T-helper 1 cell (primary cell): ENCODE measurements at places on chromosomes 1 and 21.

DNA sequence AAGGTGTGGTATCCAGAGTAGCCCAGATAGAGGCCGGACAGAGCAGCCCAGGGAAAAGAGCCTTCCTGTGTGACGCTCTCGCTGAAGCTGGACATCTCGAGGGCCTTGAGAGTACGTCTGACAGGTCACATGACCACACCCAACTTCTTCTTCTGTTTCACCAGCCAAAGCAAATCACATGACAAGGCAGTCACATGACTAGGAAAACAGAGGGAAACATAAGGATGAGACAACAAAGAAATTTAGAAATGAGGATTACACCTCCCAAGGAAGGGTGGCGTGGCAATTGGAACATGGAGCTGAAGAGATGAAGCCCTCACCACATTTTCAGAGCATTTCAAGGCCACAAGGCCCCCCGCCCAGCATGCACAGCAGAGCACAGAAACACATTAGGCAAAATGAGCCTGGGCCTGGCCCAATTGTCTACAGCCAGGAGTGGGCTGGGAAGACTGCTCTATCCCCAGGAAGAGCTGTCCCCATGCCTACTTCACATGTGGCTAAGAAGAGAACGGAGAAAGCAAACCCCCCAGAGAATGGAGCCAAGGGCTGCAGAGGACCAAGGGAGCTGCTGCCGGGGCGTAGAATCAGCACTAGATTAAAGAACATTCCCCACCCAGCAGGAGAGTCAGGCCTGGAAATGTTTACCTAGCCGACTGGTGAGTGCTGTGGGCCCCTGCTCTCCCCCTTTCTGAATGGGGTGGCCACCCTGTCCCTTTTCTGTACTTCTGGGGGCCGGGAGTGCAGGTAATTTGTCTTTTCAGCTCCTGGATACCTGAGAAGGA is 305.1 kb downstream of the NPHP4 start:
- no peak for DNase-seq

GRCh38 chr1:78333502-78333901 is 157.3 kb upstream of the PTGFR start:
- DNase-seq = no peak

GRCh38 chr1:175219774-175220173 is 27.2 kb upstream of the KIAA0040 start:
- no peak for DNase-seq

DNA sequence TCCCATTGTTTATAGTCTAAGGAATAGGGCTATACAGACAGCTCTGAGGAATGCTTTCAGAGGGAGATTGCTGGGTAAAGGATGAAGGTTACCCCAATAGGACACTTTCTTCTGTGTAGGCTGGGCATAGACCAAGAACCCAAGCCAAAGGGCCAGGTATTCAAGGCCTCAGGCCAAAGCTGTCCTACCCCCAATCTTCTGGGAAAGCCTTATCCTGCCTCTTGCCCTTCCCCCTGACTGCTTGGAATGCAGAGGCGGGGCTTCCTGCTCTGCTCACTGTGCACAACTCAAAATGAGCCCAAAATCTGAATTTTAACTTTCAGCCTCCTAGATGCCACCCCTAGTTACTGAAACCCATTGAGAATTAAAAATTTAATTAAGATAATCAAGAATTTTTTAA is 2.2 kb downstream of the OR10Z1 start:
- DNase-seq = no peak

DNA sequence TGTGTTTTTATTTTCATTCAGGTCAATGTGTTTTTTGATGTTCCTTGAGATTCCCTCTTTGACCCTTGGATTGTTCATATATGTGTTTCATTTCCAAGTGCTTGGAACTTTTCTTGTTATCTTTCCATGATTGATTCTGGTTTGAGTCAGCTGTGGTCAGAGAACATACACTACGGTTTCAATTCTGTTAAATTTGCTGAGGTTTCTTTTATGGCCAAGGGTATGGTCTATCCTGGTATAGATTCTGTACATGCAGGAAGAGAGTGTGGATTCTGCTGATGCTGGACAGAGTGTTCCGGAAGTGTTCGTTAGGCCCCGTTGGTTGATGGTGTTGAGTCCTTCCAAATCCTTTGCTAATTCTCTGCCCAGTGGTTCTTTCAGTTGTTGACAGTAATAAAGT is 98.5 kb upstream of the COL6A1 start:
- DNase-seq = no peak

DNA sequence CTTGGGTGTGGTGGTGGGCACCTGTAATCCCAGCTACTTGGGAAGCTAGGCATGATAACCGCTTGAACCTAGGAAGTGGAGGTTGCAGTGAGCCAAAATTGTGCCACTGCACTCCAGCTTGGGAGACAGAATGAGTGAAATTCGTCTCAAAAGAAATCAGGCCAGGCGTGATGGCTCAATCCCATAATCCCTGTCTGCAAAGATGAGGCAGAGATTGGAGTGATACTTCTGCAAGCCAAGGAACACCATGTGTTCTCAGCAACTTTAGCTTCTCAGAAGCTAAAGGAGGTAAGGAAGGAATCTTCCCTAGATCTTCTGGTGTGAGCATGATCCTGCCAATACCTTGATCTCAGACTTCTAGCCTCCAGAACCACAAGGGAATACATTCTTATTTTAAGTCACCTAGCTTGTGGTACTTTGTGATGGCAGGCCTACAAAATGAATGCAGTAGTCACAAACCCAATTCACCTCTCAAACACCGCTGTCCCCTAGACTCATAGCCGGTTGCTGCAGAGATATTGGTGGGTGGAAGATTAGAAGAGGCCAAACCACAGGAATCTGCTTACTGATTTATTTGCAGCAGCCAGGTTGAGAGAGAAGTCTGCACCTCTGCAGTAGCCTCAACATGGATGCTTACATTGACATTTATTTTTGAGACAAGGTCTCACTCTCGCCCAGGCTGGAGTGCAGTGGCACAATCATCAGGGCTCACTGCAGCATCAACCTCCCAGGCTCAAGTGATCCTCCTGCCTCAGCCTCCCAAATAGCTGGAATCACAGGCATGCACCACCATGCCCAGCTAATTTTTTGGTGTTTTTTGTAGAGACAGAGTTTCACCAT is 18.6 kb downstream of the L1TD1 start:
- DNase-seq = no peak

DNA sequence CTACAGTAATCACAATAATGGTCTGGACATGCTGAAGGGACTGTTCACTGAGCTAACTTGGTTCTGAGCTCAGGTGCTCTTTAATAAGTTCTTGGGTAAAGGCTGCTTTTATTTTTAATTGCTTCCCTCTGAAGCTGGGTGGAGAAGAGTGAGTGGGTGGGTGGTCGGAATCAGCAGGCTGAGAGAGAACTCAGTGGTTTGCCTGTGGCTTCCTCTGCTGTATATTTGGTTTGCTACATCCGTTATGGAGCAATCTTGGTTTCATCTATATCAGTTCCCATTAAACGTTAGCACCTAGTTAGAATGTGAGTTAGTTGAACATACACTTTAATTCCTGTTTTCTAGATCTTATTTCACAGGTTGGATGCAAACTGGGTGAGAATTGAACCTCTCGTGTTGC is 23.3 kb downstream of the CNIH4 start:
- DNase-seq = peak; percentile 78

DNA sequence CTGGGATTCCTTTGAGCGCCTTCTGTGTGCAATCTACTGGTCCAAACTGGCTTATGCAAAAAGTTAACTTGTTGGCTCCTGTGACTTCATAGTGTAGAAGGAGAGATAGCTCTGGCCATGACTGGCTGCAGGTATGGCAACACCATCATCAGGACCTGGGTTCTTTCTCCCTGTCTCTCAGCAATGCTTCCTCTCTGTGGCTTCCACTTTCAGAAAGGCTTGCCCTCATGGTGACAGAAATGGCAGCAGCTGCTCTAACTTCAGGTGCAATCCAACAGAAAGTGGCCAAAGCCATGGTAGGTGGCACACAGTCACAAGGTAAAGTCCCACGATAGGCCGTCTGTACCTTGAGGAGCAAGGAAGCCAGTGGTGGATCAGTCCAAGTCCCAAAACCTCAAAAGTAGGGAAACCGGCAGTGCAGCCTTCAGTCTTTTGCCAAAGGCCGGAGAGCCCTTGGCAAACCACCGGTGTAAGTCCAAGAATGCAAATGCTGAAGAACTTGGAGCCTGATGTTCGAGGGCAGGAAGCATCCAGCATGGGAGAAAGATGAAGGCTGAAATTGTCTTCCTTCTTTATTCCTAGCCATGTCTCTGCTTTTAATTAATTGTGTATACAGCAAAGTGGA is 45.0 kb downstream of the ZBTB40 start:
- DNase-seq = no peak

DNA sequence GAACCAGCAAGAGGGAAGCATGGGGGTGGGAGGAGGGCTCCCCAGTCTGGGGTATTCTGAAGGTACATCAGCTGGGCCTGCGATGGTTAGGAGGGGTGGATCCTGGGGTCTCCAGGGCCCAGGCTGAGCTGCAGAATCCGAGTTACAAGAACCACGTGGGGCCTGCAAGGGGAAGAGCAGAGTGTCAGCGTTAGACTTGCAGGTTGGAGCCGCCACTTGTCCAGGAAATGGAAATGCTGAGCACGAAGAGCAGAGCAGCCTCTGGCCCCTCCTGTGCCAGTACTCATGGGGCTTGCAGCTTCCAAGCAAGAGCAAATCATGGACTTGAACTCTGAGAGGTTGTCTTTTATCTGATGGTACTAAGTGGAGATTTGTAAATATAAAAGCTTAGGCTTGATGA is 47.5 kb upstream of the COL6A1 start:
- DNase-seq = no peak

- no peak for DNase-seq
Measured at GRCh38 chr1:80534606-80535360, 1266.0 kb upstream of the ADGRL2 start.

- no peak for DNase-seq
Measured at GRCh38 chr1:29752141-29752540, 515.8 kb downstream of the PTPRU start.

- no peak for DNase-seq
Measured at GRCh38 chr1:4734219-4734618, 79.8 kb downstream of the AJAP1 start.

GRCh38 chr1:22414244-22414751 is 37.4 kb upstream of the ZBTB40 start:
- DNase-seq = no peak

DNA sequence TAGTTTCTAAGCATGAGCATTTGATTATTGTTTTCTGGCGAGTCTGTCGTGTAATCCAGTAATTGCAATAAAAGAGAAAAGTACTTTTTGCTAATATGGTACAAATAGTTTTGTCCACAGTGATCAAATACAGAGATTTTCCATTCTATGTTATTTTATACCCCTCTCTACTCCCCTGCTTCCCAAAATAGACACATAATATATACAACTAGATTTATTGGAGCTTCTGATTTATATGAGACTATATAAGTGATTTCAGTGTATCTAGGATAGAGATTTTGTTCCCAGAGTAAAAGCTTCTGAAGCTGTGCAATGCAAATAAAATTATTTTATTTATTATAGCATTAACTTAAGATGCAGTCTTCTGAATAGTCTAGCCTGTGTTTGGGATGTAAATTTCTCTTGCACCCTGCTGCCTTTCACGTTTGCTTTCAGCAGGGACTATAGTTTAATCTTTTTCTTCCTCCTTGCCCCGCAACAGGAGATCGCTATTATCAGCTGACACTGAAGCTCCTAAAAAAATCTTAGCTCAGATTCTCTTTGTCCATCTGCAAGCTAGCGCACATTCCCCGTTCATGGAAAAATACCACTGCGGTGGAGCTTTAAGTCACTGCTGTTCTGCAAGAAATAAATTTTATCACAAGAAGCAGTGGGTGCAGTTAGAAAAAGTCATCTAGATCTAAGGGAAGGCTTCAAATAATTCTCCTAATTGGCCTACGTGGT is 273.3 kb downstream of the DISC1 start:
- DNase-seq = no peak

DNA sequence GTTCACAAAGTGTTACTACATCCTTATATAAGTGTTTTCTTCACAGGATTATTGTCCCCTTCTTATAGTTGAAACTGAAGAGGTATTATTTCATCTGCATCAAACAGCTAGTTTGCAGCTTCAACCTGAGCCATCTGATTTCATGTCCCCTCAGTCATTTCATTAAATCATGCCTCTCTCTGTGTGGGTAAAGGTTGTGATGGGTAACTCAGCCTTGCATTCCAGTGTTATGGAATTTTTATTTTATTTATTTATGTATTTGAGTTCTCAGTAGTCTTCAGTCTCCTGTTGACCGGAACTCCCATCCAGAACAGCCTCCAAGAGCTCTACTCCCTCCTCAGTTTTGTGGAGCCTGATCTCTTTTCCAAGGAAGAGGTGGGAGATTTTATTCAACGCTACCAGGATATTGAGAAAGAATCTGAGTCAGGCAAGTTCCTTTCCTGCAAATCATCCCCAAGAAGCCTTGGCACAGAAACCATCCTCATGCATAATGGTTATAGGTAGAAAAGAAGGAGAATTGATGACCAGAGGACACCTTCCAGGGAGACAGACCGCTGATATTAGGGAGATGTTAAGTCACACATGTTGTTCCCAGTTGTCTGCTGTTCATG is 21.8 kb downstream of the CHD1L start:
- DNase-seq = no peak

DNA sequence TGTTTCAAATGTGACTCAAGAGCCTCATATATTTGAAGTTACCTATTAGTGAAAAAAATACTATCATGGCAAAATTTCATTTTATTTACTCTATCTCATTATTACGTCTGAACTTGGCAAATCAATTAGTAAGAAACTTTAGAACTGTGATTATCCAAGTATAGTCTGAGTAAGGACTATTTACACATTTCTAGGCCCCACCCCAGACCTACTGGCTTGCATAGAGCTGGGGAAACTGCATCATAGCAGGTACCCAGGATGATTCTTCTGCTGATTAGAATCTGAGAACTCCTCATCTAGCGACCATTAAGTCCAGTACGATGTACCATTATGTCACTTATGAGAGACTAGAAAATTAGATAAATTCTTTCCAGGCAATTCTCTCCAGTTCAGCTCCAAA is 20.1 kb downstream of the MCOLN3 start:
- DNase-seq = no peak

- no peak for DNase-seq
Measured at GRCh38 chr1:229657993-229658755, 32.1 kb downstream of the URB2 start.
